Hematopoietic multipotent progenitor cell treated with erythropoietin and hydrocortisone succinate and interleukin-3 and kit ligand, for 8 days (in vitro differentiated cells): ENCODE measurements at places on chromosomes 4 and X.

- no peak for DNase-seq
These were observed 356.8 kb downstream of the TLL1 start for GRCh38 chr4:166229799-166230198.

DNA sequence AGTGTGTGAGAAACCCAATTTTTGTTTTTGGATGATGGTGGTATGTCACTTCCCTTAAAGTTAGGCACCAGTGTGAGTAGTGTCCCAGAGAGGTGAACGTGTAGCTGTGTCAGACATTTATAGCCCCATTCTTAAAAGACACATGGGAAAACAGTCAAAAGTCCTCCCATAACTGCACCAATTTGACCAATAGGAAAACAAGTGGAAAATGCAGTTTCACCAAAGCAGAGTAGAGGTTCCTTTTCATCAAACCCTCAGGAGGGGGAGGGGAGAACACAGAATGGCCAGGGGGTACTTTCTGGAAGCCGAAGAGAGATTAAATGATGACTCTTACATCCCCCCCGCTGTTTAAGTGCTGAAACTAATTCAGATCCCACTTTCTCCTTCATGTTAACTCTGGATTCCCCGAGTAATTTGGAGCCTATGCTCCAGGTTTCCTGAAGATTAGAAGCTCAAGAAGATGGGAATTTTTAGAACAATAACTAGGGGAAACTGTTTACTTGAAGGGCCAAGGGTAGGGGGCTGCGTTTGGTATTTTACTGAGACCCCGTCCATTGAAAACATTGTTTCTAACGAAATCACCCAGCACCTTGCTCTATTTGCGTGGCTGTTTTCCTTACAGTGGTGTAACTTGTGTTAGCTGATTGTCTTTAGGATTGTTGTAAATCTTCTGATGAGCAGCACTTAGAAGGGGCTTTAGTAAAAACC, 2.1 kb upstream of the LEF1 start:
- peak; percentile 38 for DNase-seq

GRCh38 chr4:74529284-74530041, 84.5 kb downstream of the AREG start:
- DNase-seq = no peak

GRCh38 chr4:3823496-3824341, 57.5 kb downstream of the ADRA2C start:
- no peak for DNase-seq

- DNase-seq = no peak
These were observed 274.3 kb downstream of the BCOR start for GRCh38 chrX:39823424-39823823.
